ENCODE measurements at places on chromosomes 11 and 22.

DNA sequence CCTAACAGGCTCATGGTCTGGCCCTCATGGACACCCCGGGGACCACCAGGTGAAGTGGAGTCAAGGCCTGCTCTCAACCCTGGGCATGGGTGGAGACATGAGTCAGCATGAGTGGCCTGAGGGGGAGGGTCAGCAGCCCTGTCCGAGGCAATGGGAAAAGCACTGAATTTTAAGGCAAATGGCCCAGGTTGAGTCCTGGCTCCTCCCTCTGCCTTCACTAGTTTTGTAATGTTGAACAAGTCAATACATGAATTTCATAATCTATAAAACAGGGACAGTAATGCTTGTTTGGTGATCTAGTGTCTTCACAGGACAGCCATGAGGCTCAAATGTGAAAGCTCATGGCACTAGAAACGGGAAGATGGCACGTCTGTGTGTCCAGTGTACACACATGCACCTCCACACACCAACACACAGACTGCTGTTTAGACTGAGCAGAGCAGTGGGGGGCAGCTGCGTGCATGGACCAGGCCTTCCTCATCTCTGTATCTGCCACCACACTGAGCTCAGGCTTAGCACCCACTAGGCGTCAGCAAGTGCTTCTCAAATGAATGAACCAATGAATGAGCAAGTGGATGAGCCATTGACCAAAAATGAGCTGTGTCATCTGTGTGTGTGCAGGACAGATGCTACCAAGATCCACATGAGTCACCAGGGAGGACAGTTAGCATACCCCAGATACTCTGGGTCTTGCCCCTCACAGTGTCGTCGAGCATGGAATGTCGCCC is 63.4 kb downstream of the NRXN2 start:
- DNase-seq: no peak

- no peak for DNase-seq
Observed at GRCh38 chr22:47282851-47283250, 520.4 kb downstream of the TBC1D22A start.

DNA sequence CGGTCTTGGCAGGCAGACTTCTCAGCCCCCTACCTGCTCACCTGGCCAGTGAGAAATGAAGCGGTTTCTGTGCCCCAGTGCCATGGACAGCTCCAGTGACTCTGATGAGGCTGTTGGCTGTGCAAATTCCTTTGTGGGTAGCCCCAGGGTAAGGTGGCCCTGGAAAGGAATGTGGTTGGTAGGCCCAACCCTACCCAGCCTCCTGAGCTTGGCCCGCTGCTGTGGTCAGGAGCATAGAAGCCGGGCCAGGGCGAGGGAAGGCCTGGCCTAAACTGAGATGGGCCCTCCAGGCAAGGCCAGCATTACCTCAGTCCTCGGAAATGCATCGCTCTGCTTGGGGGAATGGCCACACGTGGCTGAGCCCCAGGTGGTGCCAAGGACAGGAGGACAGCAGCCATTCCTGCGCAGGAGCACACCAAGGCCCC is 16.9 kb downstream of the DAGLA start:
- no peak for DNase-seq

DNA sequence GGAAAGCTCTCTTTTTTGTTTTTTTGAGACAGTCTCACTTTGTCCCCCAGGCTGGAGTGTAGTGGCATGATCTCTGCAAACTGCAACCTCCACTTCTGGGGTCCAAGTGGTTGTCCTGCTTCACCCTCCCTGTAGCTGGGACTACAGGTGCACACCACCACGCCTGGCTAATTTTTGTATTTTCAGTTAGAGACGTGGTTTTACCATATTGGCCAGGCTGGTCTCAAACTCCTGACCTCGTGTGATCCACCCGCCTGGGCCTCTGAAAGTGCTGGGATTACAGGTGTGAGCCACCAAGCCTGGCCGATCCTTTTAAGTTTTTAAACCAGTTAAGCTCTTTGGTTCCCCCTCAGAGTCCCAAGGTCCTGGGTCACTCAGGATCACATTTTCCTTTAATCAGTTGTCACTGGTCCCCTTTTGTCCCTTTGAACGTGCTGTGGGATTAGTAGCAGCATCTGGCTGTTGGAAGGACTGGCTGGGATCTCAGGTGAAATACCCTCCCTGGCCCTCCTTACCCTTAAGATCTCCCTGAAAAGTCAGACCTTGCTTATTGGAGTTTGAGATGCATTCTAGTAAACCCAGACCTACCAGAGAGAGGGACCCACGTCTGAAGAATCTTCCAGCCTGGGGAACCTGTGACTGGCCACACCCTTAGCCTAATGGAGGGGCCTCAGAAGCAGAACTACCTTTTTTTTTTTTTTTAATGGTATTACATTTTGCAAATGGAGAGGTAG is 8.1 kb downstream of the MALAT1 start:
- peak; percentile 80 for DNase-seq

GRCh38 chr11:116830184-116830912 is 641 bp downstream of the APOC3 start:
- DNase-seq: no peak

GRCh38 chr11:67561971-67562619 is 21.5 kb upstream of the GSTP1 start:
- no peak for DNase-seq

GRCh38 chr11:2447253-2447950 is 2.6 kb downstream of the KCNQ1 start:
- DNase-seq: no peak

- no peak for DNase-seq
Observed at GRCh38 chr11:34805937-34806336, 110.2 kb downstream of the APIP start.

DNA sequence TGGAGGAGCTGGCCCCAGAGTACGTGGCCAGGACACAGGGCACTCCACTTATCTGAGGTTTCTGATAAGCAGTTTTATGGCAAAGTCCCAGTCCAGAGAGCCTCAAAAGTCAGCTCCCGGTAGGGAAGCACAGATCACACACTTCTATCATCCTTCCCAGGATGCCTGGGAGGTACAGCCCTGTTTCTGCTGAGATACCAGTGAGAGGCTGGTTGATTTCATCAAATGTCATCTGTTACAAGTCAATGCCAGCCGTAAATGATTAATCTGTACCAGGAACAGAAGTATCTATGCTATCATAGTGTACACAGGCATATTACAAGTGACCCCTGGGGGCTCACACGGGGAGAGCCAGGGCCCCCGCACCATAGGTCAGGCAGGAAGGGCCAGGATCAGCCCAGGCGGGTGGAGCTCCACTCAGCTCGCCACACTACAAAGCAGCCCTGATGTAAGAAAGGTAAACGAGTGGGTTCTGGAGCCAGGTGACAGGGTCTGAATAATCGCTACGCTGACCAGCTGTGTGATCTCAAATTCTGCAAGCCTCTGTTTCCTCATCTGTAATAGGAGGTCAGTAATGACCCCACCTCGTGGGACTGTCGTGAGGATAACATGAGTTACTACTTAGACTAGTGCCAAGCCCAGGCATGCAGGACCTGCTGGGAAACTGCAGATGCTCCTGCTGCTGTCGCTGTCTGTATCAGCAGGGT is 17.6 kb downstream of the PLA2G6 start:
- no peak for DNase-seq

- DNase-seq: peak; percentile 63
Observed at GRCh38 chr11:123052901-123053721, 8.8 kb downstream of the HSPA8 start.

Measured in CD4-positive, alpha-beta T cell treated with Interleukin-12 subunit alpha and Interleukin-12 subunit beta, for 1 hour (primary cell).